ENCODE measurements at places on chromosomes 5 and 9.

GRCh38 chr5:135462304-135462703 lies 10.2 kb upstream of the TIFAB start:
- no peak for DNase-seq

GRCh38 chr5:22577006-22577405 lies 276.1 kb downstream of the CDH12 start:
- DNase-seq, result no peak

DNA sequence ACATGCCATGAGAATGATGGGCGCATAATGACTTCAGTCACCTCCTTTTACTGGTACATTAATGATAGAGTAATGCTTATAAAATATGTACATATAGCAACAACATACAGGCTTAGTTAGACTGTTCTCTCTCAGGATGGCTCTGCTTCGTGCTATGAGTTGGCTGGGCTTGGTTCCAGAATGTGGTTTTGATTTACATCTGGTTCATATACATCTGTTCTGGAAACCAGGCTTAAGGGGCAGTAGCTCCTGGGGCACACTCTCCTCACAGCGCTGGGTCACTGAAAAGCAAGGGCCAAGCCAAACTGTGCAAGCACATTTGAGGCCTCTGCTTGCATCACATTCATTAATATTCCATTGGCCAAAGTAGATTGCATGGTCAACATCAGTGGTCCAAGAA lies 44.9 kb downstream of the PCSK1 start:
- DNase-seq, result no peak

DNA sequence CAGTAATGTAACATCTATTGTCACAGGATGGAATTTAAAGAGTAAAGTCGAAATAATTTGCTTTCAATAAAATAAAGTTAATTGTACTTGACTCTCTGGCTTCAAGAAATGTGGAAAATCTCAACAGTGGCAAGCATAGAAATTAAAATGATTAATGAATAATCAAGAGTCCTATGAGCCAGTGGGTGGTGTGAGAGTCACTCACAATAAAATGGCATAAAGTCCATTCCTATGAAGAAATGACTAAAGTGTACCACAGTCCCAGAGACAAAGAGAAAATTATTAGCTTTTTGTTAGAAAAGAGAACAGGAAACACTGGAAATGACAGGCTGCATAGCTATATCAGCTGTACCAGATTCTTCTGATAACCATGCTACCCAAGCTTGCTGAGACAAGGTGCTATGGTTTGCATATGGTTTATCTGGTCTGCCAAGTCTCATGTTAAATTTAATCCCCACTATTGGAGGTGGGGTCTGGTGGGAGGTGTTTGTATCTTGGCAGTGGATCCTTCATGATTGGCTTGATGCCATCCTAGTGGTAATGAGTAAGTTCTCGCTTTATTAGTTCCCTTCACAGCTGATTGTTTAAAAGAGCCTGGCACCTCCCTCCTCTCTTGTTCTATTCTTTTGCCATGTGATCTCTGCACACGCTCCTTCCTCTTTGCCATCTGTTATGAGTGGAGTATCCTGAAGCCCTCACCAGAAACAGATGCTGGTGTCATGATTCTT lies 647.7 kb upstream of the ITGA1 start:
- DNase-seq, result no peak

GRCh38 chr5:147403651-147404640 lies 105.9 kb downstream of the DPYSL3 start:
- peak; percentile 89 for DNase-seq

DNA sequence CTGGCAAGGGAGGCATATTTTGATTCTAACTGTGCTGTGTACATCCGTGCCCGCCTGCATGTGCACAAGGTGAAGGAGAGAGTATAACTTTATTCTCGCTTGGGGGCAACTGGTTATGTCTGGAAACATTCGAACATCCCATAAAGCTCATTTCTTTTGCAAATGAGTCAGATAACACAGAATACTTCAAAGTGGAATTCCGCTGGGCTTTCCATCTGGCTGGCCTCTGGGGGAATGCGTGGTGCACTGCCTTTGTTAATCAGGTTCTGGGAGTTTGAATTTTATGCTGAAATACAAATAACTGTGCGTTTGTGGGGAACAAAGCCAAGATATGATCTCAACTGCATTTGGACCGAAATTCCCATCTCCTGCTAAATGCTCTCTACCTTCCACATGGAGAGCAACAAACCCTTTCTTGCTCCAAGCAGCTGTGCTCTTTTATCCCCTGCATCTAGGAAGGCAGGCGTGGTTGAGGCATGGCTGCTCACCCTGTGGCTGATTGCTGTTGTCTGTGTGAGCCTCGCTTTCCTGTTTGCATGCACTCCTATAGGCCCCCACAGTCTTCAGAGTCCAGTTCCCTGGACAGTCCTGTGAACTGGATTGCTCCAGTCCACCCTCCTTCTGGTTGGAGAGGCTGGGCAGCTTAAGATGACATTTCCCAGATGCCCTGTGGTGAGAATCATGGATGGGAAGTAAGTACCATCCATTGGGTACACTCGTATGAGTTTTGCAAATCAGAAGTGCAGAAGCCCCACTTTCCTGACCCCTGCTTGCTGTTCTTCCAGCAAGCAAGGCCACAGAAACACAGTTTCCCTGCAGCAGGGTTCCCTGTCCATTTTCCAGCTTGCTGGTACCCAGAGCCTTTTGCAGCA lies 82.9 kb upstream of the ALDH1B1 start:
- no peak for DNase-seq

- no peak for DNase-seq
Measured at GRCh38 chr5:126182971-126183695, 240.1 kb upstream of the GRAMD2B start.
